ENCODE measurements at places on chromosomes 3 and 15. TPM values are rescaled to one million over a fixed set of nuclear protein-coding genes. Genes with fewer than 3 reads are reported as not detected.
A peak's percentile ranks its signal among the peaks of the same experiment; 100 is the strongest.

NR1I2 gene
- total RNA-seq = 0.69 TPM

GRCh38 chr15:51992953-51993352 lies 21.4 kb upstream of the LEO1 start:
- DNase-seq = no peak

GRCh38 chr15:69790632-69791031 lies 307.1 kb downstream of the TLE3 start:
- no peak for DNase-seq

DNA sequence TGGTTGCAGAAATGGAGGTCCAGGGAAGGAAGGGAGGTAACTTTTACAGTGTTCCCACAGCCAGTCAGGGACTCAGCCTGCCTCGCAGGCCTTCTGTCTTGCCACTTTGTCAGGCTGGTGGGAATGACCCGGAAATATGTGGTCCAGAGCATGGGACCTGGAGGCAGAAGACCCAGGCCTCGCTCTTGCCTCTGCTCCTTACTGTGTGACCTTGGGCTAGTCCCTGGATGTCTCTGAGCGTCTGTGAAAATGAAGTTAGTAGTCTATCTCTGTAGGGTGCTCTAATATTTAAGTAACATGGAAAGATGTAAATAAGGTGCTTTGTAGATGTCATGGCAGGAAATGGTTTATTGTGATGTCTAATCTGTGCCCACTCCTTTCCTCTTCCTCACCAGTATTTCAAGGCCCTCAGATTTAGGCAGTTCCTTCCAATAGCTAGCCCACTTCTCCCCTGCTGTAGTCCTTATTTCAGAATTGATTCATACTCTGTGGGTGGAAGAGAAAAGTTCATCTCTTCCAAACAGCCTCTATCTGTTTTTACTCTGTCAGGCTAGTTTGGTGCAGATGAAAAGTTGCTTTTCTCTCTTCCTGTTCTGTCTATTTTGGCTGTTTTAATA lies 9.1 kb downstream of the CORO2B start:
- DNase-seq = no peak

GRCh38 chr15:65611888-65612615 lies 1.1 kb upstream of the INTS14 start:
- no peak for DNase-seq

DNA sequence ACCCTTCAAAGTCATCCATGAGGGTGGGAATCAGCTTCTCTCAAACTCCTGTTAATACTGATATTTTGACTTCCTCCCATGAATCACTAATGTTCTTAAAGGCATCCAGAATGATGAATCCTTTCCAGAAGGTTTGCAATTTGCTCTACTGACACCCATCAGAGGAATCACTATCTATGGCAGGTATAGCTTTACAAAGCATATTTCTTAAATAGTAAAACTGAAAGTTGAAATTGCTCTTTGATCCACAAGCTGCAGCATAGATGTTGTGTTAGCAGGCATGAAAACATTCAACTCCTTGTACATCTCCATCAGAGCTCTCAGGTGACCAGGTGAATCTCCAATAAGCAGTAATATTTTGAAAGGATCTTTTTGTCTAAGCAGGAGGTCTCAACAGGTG lies 66.3 kb downstream of the B3GNT5 start:
- no peak for DNase-seq

KCNH8 gene
- 4.1 TPM for total RNA-seq

DNA sequence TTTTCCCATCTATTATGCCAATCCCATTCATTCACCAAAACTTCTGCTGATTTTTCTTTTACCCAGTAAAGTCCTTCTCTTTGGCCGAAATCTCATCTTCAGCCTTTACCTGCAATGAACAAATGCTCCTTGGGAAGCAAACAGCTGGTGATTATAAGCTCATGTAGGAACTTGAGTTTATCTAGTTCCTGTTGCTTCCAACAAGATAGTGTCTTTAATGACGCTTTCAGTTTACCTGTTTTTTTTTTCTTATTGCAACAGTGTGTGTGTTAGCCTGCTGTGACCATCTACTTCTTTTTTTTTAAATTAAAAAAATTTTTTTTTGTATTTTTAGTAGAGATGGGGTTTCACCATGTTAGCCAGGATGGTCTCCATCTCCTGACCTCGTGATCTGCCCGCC lies 156.0 kb downstream of the CD47 start:
- DNase-seq = no peak

DNA sequence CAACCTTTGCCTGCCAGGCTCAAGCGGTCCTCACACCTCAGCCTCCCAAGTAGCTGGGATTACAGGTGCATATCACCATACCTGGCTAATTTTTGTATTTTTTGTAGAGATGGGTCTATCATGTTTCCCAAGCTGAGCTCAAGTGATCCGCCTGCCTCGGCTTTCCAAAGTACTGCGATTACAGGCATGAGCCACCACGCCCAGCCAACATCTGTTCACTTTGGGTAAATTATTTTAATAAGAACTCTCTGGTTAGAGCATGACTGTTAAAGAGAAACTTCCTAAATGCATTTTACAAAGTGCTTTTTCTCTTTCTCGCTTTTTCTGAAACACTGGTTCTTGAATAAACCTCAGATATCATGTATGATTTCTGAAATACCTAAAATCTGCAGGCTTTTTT lies 172.5 kb downstream of the PTPRG start:
- no peak for DNase-seq

GRCh38 chr3:47612879-47613278 lies 34.2 kb upstream of the CSPG5 start:
- DNase-seq = no peak

DNA sequence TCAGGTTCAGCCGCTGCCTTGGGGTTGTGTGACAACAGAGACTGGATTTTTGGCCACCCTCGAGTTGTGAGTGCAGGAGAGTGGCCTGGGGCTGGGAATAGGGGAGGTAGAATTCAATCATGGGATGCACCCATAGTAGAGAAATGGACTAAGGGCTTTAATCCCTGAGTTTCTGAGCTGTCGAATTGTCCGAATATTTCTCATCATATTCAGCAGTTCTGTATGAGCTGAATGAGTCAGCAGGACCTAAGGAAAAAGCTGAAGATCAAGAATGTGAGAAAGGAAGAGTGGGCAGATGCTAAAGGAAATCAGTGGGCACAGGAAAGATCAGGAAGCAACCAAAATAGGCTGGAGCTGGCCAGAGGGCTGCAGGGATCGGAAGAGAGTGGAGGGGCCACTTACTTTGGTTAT lies 44.4 kb upstream of the SACM1L start:
- no peak for DNase-seq

DNA sequence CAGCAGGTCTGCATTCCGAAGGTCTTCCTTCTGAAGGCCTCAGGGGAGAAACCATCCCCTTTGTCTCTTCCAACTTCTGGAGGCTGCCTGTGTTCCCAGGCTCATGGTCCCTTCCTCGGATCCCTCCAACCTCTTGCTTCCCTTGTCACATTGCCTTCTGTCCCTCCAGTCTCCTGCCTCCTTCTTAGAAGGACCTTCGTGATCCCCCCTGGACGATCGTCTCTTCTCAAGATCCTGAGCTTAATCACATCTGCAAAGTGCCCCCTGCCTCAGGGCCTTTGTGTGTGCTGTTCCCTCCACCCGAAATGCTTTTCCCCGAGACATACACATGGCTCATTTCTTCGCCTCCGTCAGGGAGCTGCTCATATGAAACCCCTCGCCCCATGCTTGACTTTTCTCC lies 505.8 kb downstream of the SHQ1 start:
- no peak for DNase-seq

- DNase-seq = peak; percentile 8
These were observed 115.8 kb downstream of the IQCH start for GRCh38 chr15:67370206-67370954.

GRCh38 chr15:23910030-23910429 lies 222.9 kb upstream of the NDN start:
- DNase-seq = no peak

GRCh38 chr3:15152184-15152583 lies 53.2 kb upstream of the RBSN start:
- no peak for DNase-seq

- DNase-seq = no peak
These were observed 221.8 kb downstream of the UACA start for GRCh38 chr15:70541511-70541910.

GRCh38 chr3:155488671-155489070 lies 195.2 kb upstream of the STRIT1 start:
- DNase-seq = peak; percentile 25

- DNase-seq = no peak
These were observed 68.6 kb upstream of the CCDC39 start for GRCh38 chr3:180747805-180748361.

DNA sequence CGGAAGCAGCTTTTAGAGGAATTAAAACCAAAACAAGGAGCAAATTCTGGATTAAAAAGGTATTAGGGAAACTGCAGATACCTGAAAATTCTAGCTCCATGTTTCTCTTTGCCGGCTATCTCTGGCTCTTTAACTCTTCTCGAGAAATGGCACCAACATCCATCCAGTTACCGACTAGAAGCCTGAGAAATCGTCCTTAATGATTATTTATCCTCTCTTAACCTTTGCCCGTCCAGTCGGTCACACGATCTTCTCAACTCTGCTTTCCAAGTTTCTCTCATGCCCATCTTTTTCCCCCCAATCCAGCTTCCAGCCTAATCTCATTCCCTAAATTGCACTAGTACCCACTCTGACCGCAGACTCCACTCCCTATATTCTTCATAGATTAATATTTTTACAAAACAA lies 596 bp upstream of the SGO1 start:
- DNase-seq = peak; percentile 38

- DNase-seq = peak; percentile 86
These were observed 23.4 kb upstream of the SEC13 start for GRCh38 chr3:10344147-10344943.

DNA sequence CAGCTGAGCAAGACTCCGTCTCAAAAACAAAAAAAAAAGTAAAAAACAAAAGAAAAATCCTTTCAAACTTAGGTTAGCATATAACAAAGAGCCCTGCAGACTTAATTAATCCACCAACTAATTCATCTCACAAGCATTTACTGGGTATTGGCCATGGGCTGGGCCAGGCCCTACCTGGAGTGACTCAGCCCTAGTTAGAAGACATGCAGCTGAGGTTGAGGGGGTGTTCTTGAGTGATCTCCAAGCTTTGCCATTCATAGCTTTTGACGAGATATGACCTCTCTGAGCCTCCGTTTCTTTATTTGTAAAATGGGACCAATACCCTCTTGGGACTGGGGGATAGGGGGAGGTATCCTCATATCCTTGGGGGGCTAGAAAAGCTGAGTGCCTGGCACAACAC lies 7.8 kb downstream of the FBXL22 start:
- DNase-seq = no peak

GRCh38 chr3:73074781-73075180 lies 13.3 kb downstream of the EBLN2 start:
- no peak for DNase-seq

- DNase-seq = no peak
These were observed 196.0 kb downstream of the DPH6 start for GRCh38 chr15:35349916-35350315.

GOLGA6B gene
- total RNA-seq = 0.11 TPM

DNA sequence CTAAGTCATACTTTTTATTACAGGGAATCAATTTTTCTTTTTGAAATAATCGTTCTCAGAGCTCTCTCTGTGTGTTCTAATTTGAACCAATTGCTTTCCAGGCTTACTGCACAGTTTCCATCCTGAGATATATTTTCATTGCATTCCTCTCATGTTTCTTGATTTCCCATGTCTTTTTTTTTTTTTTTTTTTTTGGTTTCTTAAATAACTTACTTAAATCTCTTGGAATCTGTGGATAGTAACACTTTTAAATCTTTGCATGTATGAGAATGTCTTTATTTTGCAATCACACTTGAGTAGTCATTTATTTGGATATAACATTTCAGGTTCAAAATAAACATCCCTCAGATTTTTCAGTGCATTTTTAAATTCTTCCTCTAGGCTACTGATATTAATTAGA lies 14.5 kb upstream of the ABTB1 start:
- DNase-seq = no peak

DNA sequence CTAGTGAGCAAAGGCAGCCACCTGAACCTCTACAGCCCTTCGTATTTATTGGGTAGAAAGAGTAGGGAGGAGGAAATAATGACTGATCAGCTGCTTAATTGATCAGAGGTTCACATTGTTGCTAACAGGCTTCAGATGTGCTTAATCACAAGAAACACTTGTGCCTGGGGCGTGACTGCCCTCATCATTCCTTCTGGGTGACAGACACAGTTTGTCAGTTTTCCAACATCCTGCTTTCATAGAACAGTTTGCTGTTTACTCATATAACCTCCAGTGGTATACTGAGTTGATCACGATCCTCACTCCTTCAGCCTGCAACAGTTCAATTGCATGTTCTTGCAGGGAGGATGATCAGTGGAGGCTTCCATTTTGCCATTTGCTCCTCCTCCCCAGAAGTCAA lies 13.6 kb upstream of the CASR start:
- no peak for DNase-seq

- peak; percentile 38 for DNase-seq
These were observed 3.4 kb upstream of the DGKG start for GRCh38 chr3:186365202-186365974.

GRCh38 chr3:48024401-48024800 lies 8.2 kb upstream of the MAP4 start:
- DNase-seq = peak; percentile 31

CILP gene
- 0.89 TPM for total RNA-seq

GRCh38 chr3:111324645-111325044 lies 217.4 kb upstream of the CD96 start:
- no peak for DNase-seq

DNA sequence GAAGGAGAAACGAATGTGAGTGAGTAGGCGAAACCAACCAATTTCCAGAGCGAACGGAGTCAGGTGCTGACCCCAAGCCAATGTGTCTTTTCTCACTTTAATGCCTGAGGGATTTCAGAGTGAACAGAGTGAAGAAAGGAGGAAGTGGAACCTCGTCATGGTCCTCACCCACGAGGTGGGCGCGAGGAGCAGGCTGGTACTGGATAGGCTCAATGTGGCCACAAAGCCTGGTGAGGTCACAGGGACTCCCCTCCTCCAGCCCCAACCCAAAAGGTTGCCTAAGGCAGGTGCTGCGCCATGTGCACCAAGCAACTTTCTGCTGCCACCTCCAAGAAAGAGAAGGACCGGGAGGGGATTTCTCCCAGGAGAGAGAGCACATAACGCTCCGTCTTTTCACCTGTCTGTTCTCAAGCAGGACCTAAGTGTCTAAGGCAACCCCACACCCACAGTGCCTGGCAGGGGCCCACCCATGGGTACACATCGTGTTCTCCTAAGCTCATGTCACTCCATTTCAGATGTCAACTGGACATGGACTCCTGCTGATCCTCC lies 3.8 kb downstream of the NRROS start:
- no peak for DNase-seq

- peak; percentile 87 for DNase-seq
These were observed 255.6 kb downstream of the ZNF621 start for GRCh38 chr3:40780291-40780924.

DNA sequence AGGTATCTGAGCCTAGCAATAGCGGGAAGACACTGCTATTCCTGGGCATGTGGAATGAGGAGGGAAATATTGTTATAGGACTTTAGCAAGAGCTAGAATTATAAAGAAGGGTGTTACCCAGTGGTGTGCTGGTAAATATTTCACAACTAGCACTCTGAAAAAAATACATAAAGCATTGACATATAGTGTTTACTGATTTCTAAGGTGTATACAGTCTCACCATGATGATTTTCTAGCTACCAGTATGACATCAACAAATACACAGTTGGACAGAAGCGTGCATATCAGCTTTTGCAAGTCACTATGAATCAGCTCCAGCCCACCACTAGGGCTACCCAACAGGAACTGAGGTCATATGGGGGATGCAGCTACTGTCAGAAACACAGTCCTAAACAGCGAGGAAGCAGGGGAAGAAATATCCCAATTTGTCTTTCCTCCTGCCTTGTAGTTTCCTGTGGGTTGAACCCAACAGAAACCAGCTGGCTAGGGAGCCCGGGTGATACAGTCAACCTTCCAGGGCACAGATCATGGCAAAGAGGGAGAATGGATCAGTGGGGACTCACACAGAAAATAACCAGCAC lies 39.6 kb downstream of the HGD start:
- no peak for DNase-seq

EFCC1 gene
- total RNA-seq = 0.89 TPM

Data from spinal cord (tissue), 10 donors.